ENCODE measurements at places on chromosomes 4 and X.
A peak's percentile ranks its signal among the peaks of the same experiment; 100 is the strongest.

DNA sequence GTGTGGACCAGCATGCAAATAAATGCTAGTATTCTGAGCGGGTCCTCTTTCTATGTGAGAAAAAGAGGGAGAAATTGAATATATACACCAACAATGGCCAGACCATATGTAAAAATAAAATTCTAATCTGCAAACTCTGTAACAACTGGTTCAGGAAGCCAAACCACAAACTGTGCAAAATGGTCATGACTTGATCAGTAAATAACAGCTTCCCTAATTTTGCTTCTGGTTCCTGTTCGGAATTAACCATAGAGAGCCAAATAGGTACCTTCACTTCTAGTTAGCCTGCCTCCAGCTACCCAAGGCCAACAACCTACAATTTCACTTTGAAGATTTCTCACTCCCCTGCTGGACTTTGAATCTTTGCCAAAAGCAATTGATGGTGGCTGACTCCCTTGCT, 1313.2 kb downstream of the ADGRL3 start:
- no peak for DNase-seq

- no peak for DNase-seq
Observed at GRCh38 chrX:56279863-56280262, 47.7 kb downstream of the KLF8 start.

GRCh38 chr4:98891478-98892337, 37.2 kb downstream of the EIF4E start:
- DNase-seq: no peak

DNA sequence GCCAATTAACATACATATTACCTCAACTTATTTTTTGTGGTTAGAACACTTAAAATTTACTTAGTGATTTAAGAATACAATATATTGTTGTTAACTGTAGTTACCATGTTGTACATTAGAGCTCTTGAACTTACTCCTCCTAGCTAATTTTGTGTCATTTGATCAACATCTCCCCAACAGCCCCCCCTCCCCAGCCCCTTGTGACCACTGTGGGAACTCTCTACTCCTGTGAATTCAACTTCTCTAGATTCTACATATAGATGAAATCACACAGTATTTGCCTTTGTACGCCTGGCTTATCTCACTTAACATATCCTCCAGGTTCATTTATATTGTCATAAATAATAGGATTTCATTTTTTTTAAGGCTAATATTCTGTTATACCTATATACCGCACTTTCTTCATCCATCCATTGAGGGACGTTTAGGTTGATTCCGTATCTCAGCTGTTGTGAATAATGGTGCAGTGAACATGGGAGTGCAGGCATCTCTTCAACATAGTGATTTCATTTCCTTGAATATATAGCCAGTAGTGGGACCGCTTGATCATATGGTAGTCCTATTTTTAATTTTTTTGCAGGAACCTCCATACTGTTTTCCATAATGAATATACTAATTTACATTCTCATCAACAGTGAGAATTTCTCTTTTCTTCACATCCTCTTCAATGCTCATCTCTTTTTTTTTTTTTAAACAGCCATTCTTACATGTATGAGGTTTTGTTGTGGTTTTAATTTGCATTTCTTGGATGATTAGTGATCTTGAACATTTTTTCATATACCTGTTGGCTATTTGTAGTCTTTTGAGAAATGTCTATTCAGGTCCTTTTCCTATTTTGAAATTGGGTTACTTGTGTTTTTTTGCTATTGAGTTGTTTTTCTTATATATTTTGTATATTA, 66.8 kb downstream of the RAPGEF2 start:
- no peak for DNase-seq

DNA sequence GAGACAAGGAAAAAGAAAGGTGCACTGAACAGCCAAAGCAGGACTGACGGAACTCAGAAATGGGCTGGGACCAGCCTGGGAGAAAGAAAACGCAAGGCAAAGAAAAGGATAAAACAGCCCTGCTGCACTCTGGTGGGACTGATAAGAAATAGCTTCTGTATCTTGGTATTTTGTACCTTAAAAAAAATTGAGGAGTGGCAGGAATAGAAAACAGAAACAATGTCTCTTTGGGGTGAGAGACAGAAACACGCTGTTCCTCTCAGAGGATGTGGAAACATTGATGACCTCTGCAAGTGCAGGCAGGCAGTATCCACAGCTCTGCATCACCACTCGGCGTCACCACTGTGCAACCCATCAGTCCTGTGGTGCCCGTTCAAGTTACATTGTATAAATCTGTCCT, 152.5 kb upstream of the SPRY1 start:
- DNase-seq: no peak

DNA sequence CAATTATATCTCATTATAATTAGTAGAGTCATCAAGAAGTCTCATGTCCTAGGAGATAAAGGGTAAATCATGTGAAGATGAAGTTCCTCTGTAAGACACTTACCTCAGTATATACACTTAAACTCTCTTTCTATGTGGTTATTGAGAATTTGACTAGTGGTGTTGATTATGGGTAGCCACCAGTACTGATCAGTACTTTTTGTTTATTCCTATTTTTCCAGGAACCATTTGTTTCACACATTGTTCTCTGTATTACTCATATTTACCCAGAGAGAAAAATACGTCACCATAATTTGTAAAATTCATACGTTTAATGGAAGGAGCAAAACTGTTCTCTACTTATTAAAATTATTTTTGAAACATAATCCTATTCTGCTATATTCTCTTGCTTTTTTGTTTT, 55.8 kb upstream of the PRDM8 start:
- DNase-seq: no peak

GRCh38 chr4:23770011-23770410, 119.8 kb downstream of the PPARGC1A start:
- DNase-seq: no peak

- DNase-seq: no peak
Observed at GRCh38 chr4:102665527-102665926, 95.2 kb downstream of the MANBA start.

DNA sequence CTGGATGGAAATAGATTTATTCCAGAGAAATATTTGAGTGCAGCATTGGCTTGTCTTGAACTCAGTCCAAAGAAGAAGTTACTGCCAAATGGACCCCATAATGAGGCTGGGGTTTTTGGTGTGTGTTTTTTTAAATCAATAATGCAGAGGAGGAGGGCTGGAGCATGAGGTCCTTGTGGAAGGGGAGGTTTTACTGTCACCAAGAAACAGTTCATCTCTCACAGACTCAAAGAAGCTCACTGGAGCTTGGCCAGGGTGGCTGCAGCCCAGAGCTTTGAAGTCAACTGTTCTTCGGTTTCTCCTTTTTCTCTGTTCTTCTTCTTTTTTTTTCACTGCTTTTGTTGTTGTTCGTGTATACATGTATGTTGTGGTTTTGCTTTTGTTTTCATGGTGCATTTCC, 377.7 kb downstream of the FBXW7 start:
- DNase-seq: no peak

- DNase-seq: no peak
Observed at GRCh38 chr4:39024311-39024865, 7.8 kb downstream of the TMEM156 start.

DNA sequence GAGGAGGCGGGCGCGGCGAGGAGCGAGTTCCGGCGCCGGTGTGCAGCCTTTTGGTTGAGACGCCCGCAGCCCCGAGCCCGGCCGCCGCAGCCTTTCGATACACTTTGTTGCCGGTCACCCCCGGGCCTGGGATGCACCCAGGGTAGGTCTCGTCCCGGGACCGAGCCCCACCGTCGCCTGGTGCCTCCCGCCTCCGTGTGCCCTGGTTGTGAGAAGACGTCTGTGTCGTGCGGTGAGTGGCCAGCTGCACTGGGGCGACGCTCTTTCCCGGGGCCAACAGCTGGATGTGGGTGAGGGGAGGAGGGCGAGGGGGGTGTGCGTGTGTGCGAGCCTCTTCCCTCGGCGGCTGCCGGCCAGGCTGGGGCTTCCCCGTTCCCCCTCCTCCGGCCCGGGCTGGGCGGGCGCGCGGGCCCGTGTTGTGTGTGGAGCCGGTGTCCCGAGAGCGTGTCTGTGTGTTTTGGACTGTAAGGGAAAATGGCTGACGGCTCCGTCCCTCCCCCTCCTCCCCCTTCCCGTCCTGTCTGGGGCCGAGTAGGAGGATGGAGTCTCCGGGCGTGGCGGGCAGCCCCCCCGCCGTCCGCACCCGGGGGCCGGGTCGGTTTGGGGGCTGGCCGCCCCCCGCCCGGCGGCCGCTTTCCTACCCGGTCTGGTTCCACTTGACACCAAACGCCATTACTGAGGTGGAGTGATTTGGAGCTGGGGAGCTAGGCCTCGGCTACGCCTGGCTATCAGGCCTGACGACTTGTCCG, 807 bp downstream of the USP9X start:
- peak; percentile 15 for DNase-seq

GRCh38 chr4:139153411-139154133, 23.4 kb downstream of the ELF2 start:
- DNase-seq: no peak

DNA sequence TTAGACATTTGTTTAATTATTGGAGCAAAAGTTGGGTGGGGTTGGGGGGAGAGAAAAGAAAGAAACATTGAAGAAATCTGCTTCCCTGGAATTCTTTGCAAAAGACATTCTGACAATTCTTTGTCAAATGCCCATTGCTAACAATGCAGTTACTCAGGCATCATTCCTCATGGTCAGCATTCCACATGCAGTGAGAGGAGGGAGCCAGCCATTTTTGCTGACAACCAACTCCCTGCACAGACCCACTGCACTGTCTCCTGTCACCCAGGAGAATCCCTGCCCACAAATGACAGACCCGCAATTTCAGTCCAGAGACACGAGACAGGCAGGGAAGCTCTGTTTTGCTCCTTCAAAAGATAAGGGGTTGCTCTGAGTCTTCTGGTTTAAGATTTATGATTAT, 985.1 kb upstream of the SLIT2 start:
- DNase-seq: no peak

DNA sequence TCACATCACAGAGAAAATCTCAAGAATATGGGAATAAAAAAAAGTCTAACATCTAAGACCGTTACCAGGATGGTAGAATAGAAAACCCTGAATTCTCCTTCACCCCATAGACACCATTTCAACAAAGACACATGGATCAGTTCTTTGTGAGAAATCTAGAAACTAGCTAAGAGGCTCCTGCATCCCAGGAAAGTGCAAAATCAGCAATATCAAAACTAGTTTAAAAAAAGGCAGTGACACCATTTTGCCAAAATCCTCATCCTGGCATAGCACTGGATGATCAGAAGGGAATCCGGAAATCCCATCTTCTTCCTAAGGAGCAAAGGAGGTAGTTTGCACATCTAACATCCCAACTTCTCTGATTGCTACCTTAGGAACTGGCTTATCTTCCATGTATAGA, 88.9 kb upstream of the MAGEE2 start:
- DNase-seq: no peak

Data from GOT3 (cell line).